ENCODE measurements at places on chromosomes 3 and 15.

DNA sequence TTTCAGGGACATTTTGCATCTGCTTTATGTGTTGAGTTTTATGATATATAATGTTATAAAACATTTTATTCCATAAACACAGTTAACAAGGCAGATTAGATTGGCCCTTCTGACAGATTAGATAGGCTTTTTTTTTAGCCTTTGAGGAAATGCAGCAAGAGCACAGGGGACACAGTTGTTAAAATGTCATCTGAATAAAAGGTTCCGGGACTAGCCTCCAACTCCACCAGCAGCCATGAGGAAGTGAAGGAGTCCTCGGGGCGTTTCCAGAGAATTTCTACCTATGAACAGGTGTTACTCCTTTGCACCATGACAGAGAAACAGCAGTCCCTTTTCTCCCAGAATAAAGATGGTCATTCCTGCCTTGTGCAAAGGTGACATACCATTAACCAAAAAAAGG lies 167.8 kb upstream of the KBTBD8 start:
- no peak for DNase-seq

GRCh38 chr15:57036352-57036751 lies 117.9 kb downstream of the TCF12 start:
- no peak for DNase-seq

- no peak for DNase-seq
Measured at GRCh38 chr3:159947220-159947619, 41.4 kb upstream of the IL12A start.

DNA sequence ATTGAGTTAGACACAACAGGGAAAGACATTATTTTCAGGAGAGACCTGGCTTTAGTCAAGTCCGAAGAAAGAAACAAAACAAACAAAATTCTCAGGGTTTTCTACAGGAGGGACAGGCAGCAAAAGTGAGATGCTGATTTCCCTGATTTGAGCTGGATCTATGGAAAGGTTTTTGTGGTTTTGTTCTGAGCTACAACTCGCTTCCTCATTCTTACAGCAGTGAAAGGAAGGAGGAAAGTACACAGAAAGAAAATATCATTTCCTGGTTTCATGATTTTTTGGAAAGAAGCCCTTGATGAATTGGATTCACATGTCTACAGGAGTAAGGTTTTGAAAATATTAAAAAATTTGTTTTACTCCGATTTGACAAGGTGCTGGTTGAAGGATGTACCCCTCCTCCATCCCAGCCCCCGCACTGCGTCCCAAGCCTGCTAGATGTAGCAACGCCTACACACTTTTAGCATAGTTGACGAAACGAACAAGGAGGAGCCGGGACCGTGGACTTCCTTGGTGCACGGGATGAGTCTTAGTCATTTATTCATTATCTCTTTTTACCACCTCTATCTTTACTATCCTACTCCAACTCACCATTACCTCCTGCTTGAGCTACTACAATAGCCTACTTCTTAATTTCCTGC lies 10.8 kb downstream of the PRICKLE2 start:
- no peak for DNase-seq

- no peak for DNase-seq
Measured at GRCh38 chr3:66957367-66957766, 40.7 kb upstream of the KBTBD8 start.

DNA sequence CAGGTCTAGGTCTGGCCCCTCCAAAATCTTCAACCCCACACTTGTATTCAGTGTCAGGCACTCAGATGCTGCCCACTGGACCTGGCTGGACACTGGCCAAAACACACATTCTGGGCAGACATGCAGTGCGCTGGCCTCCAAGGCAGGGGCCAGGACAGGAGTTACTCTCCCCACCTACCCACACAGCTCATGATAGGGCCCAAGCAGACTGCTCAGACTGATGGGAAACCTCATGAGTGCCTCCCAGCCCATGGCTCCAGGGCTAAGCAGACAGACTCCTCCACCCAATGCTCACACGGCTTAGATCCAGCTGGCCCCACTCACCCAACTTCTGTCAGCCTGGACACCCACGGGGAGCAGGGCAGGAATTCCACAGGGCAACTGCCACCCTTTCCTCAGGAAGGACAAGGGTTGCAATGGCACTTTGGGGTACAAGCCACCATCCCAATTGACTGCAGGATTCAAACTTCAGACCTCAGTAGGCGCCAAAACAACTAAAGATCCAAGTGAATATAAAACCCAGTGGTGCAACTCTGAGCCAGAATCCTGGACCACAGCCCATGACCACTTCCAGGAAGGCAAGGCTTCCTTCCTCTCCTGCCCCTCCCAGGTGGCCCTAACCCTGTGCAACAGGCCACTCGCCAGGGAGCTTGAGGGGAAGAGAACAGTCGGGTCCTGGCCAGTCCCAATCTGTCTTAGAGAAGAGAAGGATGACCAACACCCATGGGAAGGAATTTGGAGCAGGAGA lies 1.4 kb downstream of the LTF start:
- no peak for DNase-seq

GRCh38 chr3:13111873-13112520 lies 38.8 kb upstream of the IQSEC1 start:
- DNase-seq, result no peak

- no peak for DNase-seq
Measured at GRCh38 chr3:80159990-80160506, 392.2 kb upstream of the ROBO1 start.

DNA sequence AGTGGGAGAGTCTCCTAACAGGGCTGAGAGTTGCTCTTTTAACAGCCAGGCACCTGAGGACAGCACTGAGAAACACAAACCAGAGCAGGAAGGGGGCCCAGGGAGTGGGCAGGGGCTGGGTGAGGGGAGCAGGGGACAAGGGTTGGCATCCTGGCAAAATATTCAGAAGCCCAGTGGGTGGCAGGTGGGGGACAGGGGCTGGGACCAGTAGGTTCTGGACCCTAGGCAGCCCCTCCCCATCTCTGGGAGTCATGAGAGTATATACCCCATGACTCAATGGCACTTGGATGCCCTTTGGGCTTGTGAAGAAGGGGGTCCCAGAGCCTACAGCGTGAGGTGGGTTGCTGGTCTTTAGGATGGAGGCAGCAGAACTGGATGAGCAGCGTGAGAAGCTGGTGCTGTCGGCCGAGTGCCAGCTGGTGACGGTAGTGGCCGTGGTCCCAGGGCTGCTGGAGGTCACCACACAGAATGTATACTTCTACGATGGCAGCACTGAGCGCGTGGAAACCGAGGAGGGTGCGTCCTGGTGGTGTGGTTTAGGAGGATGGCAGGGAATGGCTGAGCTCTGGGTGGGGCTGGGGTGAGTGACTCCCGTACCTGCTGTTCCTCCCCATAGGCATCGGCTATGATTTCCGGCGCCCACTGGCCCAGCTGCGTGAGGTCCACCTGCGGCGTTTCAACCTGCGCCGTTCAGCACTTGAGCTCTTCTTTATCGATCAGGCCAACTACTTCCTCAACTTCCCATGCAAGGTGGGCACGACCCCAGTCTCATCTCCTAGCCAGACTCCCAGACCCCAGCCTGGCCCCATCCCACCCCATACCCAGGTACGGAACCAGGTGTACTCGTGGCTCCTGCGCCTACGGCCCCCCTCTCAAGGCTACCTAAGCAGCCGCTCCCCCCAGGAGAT lies 24.2 kb downstream of the NBEAL2 start:
- DNase-seq, result no peak

- DNase-seq, result no peak
Measured at GRCh38 chr3:353191-353739, 156.7 kb downstream of the CHL1 start.

DNA sequence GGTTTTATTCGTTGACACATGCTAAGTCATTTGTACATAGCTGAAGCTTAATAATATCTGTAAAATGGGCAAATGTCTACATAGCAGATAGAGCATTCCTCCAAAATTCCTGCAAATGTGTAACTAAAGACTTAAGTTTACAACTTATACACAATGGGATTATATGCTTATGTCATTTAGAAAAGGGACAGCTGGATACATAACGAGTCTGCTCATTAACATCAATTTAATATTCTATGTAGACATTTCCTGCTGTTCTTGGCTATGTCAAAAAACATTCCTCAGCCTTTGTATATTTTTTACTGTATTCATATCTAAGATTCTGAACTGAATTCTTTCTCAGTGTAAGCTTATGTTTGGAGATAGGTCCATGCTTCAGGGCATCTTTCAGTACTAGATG lies 762.2 kb downstream of the NR2F2 start:
- no peak for DNase-seq

DNA sequence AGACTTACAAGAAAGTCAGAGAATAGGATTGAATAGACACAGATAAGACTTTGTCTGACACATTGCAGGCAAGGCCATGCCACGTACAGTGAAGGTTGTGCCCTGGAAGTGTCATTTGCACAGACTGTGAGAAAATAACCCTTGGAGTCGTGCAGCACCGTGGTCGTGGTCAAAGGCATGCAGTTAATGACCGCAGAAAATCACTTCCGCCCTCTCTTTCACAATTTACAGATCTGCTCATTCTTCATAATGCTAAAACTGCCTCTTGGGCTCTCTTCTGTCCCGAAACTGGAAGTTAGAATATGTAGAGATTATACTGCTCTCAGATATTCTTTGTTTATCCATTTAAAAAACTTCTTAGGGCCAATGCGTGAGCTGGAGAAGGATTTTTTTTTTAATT lies 73.2 kb upstream of the CTXND1 start:
- no peak for DNase-seq

DNA sequence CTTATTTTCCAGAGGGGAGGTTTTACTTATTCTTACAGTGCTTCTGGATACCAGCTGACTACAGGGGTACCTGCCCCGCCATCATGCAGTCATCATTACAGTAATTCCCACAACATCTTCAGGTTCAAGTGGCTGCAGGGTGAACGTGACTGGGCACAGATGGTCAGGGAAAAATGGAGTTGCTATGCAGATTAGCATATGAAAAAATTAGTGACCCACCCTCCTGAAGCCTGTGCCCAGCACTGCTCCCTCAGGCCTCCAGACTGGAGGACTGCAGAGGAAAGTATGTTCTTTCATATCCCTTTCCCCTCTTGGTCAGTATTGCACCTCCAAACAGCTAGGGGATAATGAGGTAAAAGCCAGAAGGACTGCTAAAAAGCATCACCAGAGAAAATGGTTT lies 937.9 kb downstream of the TUSC7 start:
- DNase-seq, result no peak

GRCh38 chr15:33618350-33618749 lies 307.6 kb downstream of the RYR3 start:
- DNase-seq, result no peak

GRCh38 chr3:66386011-66386924 lies 114.6 kb downstream of the LRIG1 start:
- DNase-seq, result no peak

GRCh38 chr3:102926618-102927017 lies 491.8 kb downstream of the ZPLD1 start:
- DNase-seq, result no peak

DNA sequence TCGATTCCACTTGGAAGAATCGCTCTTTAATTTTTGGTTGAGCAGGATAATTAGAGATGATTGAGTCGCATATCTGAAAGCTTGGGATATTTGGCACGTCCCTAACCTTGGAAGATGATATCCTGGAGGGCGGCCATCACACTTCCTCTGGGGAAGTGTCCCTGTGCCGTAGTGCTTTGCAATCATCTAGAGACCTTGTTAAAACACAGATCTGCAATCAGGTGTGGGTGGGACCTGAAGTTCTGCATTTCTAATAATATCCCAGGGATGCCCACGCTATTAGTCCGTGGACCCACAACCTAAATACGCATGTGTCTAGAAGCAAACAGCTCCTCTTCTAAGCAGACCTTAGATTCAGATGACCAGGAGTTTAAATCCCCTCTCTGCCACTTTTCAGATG lies 20.5 kb downstream of the MYO1E start:
- DNase-seq, result no peak
